Stimulated activated CD4-positive, alpha-beta T cell treated with anti-CD3 and anti-CD28 coated beads, TNF-alpha, amount 100 ng/mL, for 1 hour (primary cell): ENCODE measurements at places on chromosomes 1 and 21.

DNA sequence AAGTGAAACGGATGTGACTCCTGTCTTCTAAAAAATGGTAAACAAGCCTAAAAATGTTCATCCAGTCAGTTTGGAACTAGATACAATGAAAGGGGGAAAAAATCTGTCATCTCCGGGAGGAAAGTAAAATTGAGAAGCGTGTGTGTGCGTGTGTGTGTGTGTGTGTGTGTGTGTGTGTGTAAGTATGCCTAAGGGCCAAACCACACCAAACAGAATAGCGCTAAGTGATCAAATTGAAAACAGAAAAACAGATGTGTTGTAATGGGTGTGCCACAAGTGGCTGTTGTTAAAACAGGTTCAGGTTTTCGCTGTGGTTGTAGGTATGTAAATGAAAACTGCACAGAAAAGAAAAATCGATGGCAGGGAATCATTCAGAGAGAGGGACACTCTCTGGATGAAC lies 106.7 kb downstream of the RNF220 start:
- DNase-seq: no peak

DNA sequence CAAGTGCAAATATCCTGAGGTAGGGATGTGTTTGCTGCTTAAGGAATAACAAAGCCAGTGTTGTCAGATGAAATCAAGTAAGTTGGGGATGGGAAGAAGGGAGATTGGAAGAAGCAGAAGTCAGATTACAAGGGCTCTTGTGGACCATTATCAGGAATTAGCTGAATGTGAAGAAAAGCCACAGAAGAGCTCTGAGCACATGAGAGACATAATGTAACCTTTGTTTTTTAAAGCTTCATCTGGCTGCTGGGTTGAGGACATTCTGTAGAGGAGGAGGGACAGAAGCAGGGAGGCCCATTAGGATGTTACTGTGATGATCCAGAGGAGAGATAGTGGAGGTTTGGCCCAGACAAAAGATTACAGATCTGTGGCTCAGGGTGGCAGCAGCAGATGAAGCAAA lies 111.7 kb downstream of the DUSP10 start:
- DNase-seq: no peak

GRCh38 chr1:174160109-174160473 lies 771 bp downstream of the RABGAP1L start:
- no peak for DNase-seq

DNA sequence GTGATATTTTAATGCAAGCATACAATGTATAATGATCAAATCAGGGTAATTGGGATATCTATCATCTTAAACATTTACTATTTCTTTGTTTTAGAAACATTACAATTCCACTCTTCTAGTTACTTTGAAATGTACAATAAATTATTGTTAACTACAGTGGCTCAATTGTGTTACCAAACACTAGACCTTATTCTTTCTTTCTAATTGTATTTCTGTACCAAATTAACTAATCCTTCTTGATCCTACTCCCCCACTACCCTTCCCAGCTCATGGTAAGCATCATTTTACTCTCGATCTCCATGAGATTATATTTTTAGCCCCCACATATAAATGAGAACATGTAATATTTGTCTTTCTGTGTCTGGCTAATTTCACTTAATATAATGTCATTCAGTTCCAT lies 95.0 kb upstream of the MROH9 start:
- no peak for DNase-seq

DNA sequence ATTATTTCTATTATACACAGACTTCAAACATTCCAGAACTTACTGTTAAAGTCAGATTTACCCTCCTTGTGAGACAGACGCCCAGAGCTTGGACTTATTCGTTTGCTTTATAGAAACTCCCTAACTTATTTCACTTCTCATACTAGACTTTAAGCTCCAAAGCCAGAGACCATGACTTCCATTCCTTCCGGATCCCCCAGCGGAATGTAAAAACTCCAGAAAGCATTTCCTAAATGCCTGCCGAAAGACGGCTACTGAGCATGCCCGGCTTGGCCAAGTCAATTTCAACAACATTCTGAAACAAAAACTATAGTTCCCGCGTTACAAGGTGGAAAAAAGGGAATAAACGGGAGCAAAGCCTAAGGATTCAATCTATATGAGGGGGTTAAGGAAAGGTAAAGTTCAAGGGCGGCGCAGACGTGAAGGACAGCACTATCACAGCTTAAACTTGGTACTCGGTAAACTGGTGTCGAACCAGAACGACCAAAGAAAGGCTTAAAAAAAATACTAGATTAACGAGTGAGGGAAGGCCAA lies 1.1 kb downstream of the USP48 start:
- DNase-seq: no peak

DNA sequence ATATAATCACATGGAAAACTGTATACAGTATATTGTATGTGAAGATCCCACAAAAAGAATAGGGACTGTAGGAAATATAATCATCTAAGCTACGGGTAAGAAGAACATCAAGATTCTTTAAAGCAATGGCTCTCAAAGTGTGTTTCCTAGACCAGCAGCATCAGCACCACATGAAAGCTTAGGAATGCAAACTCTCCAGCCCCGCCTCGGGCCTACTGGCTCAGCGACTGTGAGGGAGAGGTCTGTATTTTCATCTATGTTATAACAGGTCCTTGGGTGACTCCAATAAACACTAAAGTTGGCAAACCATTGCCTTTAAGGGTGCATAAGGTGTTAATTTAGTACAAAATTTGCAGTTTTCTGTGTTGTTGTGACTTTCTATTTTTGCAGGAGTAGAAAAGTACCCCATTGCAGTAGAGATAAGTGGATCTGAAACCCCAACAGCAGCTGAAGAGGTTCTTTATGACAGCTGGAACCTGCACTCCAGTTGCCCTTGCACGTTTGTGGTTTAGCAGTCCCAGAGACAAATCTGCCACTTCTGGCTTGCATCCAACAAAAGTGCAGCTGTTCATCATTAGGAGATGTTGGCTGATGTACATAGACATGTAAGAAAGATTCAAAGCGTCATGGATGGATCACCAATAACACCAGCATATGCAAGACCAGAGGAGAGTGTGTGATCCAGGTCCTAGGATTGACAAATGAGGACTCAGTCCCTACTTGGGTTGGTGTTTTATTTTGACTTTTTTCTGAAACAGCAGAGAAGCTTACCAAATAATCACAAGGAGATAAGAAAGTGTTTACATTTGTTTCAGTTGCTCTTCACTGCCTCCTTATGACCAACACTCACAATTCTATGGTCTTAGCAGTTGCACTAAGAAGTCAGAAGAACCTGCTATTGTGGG lies 15.9 kb upstream of the IFNAR1 start:
- no peak for DNase-seq

- DNase-seq: no peak
Observed at GRCh38 chr21:39885119-39885848, 18.0 kb downstream of the PCP4 start.

DNA sequence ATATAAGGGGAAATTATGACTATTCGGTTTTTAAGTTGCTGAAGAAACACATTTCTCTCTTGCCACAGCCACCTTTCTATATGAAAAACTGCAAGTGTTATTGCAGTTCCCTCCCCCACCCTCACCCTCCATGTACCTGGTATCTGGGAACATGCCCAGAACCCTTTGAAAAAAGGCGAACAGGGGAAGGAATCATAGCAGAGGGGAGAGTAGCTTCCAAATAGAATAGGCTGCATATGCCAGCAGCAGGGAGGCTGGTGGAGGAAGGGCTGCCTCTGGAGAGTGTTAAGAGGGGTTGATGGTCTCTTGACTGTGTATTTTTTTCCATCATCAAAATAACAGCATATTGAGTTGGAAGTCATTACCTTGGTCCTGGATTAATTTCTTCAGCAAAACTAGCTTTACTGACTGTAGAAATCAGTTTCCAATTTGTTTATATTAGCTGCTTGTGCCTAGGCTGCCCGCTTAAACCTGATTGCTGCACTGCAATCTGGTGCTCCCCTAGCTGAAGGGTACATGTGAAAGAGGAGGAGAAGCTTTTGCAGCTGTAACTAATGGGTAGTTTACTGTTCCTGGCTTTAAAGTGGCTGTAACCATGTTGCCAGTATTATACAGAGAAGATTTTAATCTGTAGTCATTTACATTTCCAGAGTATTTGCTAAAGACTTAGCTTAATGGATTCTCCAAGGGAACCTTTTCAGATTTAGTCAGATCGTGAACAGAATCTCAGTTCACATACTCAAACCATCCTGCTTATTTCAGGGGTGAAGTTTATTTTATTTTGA lies 22.7 kb downstream of the AHCYL1 start:
- DNase-seq: no peak
